ENCODE measurements at places on chromosomes 7 and 10. TPM values are rescaled to one million over a fixed set of nuclear protein-coding genes. Genes with fewer than 3 reads are reported as not detected.

Gene NCF1
- total RNA-seq: 0.11 TPM

Gene TMEM213
- not detected for total RNA-seq

Gene FAM131B
- total RNA-seq: 0.29 TPM

Gene CTAGE4
- 0.05 TPM for total RNA-seq

Gene NFKB2
- 38.0 TPM for total RNA-seq

Gene PRLHR
- not detected for total RNA-seq

Gene FXYD4
- total RNA-seq: not detected

Gene ABCB4
- total RNA-seq: 0.02 TPM

Gene ZNF467
- 1.1 TPM for total RNA-seq

Gene TAS2R16
- total RNA-seq: not detected

Gene PHKG1
- 0.49 TPM for total RNA-seq

Gene MXI1
- total RNA-seq: 7.2 TPM

Gene CAV2
- 168 TPM for total RNA-seq

Gene FBXO24
- 0.33 TPM for total RNA-seq

Gene ASB10
- not detected for total RNA-seq

Gene GOT1
- total RNA-seq: 43.1 TPM

Gene CRHR2
- 0.05 TPM for total RNA-seq

Gene HECTD2
- total RNA-seq: 3.7 TPM

Gene PROSER2
- 30.9 TPM for total RNA-seq

Gene KLLN
- total RNA-seq: 0.68 TPM

Gene ADAMTS14
- 0.11 TPM for total RNA-seq

Gene SPDYE3
- total RNA-seq: not detected

Gene SEPHS1
- total RNA-seq: 63.5 TPM

Gene LIPJ
- not detected for total RNA-seq

Gene SH2D4B
- 0.13 TPM for total RNA-seq

Gene WEE2
- total RNA-seq: not detected

Gene RPEL1
- not detected for total RNA-seq

Gene SPDYE1
- not detected for total RNA-seq

Gene IRF5
- 15.9 TPM for total RNA-seq

Gene BTBD16
- 0.43 TPM for total RNA-seq

Gene NODAL
- not detected for total RNA-seq

Gene CFAP46
- total RNA-seq: 1.8 TPM

Gene VENTX
- not detected for total RNA-seq

Gene UCMA
- not detected for total RNA-seq

Gene ZNRF2
- 3.9 TPM for total RNA-seq

Gene TUBAL3
- total RNA-seq: 0.24 TPM

Gene MYH16
- total RNA-seq: 0.25 TPM

Gene CCDC172
- not detected for total RNA-seq

Gene LRRD1
- not detected for total RNA-seq

Gene YAE1
- total RNA-seq: 18.2 TPM

Gene SUPV3L1
- total RNA-seq: 33.5 TPM

Gene CLRN3
- 0.07 TPM for total RNA-seq

Gene OR2A1
- not detected for total RNA-seq

Gene SUGCT
- total RNA-seq: 1.5 TPM

Gene LYZL2
- not detected for total RNA-seq

Gene PLCE1
- 7.0 TPM for total RNA-seq

Gene ZNF138
- total RNA-seq: 3.0 TPM

Gene SERPINE1
- total RNA-seq: 1,637 TPM

Gene TMEM270
- total RNA-seq: 0.21 TPM

Gene STOX1
- 0.73 TPM for total RNA-seq

Gene CCL24
- not detected for total RNA-seq

Measured in A549 treated with dexamethasone at 1 μM for 4 hours (cell line).